ENCODE measurements at places on chromosomes 6 and 20.
A peak's percentile ranks its signal among the peaks of the same experiment; 100 is the strongest.

DNA sequence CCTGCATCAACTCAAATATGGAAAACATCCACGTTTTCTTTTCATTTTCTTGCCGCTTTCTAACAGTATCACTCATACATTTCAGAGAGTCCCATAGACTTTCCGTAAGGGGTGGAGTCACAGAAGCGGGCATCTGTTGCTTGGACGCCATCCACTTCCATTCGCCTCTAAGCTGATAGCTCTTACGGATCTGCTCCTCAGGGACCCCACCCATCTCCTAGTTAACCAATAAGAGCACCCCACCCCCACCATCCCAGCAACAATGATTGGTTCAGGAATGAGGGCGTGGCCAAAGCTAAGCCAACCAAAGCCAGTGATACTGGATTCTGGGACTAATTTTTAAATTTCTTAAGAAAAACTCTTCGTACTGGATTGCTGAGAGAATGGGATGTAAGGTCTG lies 42.4 kb downstream of the SLC2A10 start:
- peak; percentile 57 for DNase-seq

GRCh38 chr6:32415521-32416019 lies 8.6 kb upstream of the BTNL2 start:
- peak; percentile 67 for DNase-seq

DNA sequence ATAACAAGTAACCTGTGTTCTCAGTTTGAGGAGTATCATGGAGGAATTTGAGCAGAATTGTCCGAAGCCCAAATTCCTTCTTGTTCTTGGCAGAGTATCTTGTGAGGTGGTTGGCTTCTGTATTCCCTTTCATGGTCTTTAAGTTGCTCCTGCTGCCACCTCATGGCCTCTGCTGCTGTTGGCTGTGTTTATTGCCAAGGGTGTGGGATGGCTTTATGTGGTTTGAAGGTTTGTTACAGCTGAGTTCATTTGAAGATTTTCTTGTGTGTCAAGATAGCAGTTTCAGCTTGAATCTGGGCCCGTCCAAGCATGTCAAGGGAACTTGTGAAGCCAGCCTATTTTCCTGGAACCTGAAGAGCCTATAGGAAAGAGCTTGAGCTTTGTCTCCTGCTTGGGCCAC lies 20.2 kb upstream of the TTK start:
- DNase-seq, result no peak

- DNase-seq, result no peak
Measured at GRCh38 chr6:166588691-166589336, 2.3 kb upstream of the RAMACL start.

- DNase-seq, result no peak
Measured at GRCh38 chr6:162618448-162619002, 109.0 kb downstream of the PRKN start.

DNA sequence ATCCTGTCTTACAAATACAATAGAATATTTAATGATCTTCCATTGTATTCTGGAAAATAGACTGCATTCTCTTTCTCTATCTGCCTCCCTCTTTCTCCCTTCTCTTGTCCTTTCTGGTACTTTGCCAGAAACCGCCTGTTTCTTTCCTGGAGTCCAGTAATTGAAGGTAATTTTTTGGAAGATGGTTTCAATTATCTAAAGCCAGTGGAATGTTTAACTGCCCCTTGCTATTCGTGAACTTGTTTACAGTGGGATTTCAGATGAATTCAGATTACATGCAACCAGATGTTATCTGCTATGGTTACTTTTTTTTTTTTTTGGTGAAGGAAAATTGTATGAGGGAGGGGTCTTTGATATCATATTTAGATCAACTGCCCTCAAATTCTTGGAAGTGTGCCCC lies 655.5 kb upstream of the FLRT3 start:
- DNase-seq, result no peak

GRCh38 chr20:47665221-47665991 lies 119.9 kb downstream of the SULF2 start:
- DNase-seq, result no peak
